ENCODE measurements at places on chromosomes 13 and 19.

- no peak for DNase-seq
Observed at GRCh38 chr19:40369797-40370196, 20.2 kb downstream of the HIPK4 start.

GRCh38 chr13:44853641-44854040, 135.6 kb downstream of the NUFIP1 start:
- no peak for DNase-seq

GRCh38 chr13:96822895-96823294, 171.4 kb downstream of the OXGR1 start:
- DNase-seq: no peak

DNA sequence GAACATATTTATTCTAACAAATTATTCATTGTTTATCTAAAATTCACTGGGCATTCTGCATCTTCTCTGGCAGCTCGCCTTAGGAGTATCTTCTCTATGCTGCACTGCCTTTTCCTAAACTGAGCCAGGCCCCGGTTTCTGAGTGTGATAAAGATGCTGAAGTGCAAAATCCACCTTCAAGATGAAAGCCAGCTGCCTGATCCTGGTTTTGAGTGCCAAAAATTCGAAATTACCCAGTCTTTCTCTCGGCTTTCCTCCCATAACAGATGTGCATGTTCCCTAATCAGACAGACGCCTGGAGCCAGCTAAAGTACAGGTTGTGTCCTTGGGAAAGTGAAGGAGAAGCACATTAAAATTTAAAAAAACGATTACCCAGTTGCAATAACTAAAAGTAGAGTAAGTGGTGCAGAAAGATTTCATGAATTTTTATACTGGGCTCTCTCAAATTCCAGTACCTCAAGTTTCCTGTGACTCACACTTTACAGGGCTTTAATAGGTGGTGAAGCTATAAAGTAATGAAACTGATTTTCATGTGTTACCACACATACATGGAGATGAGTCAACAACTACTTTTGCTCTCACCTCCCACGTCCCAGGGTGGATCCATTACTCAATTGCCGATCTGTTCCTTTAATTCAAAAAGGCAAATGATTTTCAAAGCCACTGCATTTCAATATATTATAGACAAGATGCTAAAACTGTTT, 65.0 kb upstream of the GTF2F2 start:
- peak; percentile 35 for DNase-seq

GRCh38 chr13:65964672-65965071, 1265.5 kb downstream of the PCDH9 start:
- no peak for DNase-seq

- no peak for DNase-seq
Observed at GRCh38 chr19:45477186-45477585, 9.4 kb downstream of the FOSB start.

GRCh38 chr19:17468302-17469091, 1.8 kb upstream of the SLC27A1 start:
- no peak for DNase-seq

- no peak for DNase-seq
Observed at GRCh38 chr19:10404888-10405820, 1.8 kb upstream of the CDC37 start.

DNA sequence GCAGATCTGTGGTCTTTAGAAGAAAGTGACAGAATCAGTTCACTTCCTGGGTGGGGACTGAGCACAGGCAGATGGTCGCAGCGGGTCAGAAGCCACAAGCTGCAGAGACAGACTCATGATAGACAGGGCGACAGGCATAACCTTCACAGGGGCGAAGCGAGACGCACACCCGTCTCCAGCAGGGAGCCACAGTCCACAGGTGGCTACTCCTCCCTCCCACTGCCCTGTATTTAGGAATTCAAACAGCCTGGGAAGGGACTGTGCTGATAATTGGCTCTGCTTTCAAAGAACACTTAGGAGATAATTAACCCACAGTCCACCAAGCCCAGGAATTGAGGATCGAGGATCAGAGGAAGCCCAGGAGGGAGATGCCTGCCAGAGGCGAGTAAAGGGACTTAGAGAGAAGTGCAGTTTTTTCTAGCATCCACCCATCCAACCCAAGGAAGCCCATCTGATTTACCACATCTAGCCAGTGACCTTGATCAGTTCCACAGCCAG, 23.2 kb downstream of the RFX2 start:
- no peak for DNase-seq
